ENCODE measurements at places on chromosomes 6 and 20.

- no peak for DNase-seq
These were observed 126.8 kb downstream of the MAP3K7 start for GRCh38 chr6:90460051-90460450.

GRCh38 chr6:156699017-156699421 lies 78.2 kb upstream of the ARID1B start:
- DNase-seq = no peak

DNA sequence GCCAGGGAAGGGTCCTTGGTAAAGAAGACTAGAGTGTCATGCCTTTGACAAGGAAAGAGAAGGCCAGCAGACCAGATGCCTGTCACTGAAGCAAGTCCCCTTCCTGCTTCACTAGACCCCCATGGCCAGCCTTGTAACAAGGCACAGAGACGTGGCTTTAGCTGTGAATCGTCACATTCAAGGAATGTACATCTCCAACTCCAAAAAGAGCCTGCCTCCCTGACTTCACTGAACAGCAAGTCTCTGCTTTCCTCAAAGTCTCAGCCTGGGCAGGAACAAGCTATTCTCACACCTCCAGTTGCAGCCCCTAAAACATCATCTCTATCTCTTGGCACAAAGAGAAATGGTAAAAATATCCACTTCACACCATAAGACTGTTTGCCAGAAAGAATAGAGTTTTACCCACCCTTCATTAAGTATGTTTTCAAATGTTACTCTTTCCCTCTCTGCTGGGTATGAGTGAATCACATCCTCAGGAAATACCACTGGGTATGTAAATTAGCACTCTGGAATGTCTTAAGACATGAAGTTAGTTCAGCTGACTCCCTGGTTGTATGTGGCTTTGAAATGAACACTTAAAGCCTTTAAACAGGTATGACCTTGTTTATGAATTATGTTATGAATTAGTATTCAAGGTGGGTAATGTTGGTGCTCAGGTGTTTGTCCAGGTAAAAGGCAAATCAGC lies 46.4 kb upstream of the NT5E start:
- DNase-seq = peak; percentile 59

DNA sequence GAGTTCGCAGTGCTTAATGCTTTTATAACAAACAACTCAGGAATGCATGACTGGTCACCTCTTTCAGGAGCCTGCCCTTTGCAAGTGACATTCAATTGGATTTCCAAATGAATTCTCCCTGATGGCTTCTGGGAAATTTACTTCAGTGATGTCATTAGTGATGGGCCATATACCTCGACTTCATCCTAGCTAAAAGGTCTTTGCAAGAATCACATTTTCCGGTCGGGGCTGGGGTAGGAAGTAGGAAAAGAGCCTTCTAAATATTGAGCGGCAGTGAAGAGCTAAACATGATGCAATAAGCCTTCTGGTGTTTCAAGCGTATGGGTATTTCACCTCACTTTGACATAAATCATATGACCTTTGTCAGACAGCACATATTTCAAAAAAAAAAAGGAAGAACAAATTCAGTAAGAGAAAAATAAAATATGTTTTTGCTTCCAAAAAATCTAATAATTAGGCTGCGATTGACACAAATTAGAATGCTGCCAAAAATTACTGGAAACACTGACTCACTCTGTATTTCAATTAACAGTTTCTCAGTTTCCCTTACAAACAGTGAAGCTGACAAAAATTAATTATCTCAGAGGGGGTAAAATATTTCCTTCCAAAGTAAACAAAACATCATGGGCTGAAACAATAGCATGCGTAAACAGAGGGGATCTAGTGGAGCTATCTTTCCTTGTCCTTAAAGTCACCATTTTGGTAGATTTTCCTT lies 39.8 kb downstream of the ADTRP start:
- DNase-seq = no peak

DNA sequence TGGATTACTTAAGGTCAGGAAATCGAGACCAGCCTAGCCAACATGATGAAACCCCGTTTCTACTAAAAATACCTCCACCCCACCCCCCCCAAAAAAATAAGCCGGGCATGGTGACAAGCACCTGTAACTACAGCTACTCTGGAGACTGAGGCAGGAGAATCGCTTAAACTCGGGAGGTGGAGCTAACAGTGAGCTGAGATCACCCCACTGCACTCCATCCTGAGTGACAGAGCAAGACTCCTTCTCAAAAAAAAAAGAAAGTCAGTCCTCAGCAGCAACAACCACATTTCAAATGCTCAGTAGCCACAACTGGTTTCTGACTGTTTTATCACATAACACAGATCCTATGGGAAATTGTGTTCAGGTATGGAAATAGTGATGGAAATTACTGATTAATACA lies 135.3 kb downstream of the HFE start:
- DNase-seq = peak; percentile 62

DNA sequence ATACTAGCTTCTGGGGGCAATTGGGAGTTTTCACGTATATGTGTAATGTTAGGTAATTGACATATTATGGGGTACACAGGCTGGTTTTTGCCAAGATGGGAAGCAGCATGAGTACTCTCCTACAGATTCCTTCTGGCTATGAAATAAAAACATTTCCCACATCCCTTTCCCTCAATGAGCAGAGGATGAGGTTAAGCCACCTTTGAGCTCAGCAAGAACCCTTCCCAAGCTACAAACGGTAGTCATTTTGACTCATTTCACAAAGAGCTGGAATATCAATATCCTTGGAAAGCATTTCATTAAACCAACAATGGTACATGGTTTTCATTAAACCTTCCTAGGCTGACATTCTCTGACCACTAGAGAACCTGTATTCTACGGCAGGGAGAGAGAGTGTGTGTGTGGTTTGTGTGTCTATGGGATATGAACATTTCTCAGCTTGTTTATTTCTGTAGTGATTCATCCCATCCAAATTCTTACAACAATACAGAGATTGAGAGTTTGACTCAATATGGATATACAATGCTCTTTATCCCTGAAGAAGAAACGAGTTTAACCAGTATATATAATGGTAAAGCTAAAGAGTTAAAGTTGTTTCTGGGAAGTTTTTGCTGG lies 119.5 kb downstream of the ARHGAP18 start:
- no peak for DNase-seq

DNA sequence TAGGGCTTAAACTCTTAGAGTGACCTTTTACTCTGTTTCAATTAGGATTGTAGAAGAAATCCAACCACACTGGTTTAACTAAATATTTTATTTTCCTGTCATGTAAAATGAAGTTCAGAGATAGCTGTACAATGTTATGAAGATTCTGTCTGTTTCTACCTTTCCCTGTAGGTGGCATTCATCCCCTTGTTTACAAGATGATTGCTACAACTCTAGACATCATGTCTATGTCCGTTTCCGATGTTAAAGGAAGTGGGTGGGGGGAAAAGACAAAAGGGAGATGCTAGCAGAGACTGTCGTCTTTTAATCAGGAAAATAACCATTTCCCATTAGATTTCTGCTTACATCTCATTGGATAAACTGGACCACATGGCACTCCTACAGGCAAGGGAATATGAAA lies 30.9 kb upstream of the RIMS1 start:
- DNase-seq = no peak

GRCh38 chr6:98836962-98837944 lies 2.9 kb downstream of the POU3F2 start:
- no peak for DNase-seq

- no peak for DNase-seq
These were observed 28.1 kb downstream of the RWDD2A start for GRCh38 chr6:83221276-83221675.

GRCh38 chr6:89270951-89271721 lies 44.0 kb downstream of the GABRR2 start:
- DNase-seq = no peak

DNA sequence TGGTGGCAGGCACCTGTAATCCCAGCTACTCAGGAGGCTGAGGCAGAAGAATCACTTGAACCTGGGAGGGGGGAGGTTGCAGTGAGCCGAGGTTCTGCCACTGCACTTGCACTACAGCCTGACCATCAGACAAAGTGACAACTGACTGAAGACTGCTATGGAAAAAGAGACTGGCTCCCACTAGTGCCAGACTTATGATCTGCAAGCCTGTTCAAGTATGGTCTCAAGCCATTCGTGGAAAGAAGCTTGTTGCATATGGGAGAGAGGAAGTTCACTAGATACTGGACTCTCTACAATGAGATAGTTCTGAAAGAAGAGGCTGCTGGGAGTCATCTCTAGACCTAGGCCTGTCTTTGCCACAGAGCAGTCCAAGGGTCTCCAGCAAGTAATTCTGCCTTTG lies 26.7 kb downstream of the MDN1 start:
- DNase-seq = peak; percentile 75

DNA sequence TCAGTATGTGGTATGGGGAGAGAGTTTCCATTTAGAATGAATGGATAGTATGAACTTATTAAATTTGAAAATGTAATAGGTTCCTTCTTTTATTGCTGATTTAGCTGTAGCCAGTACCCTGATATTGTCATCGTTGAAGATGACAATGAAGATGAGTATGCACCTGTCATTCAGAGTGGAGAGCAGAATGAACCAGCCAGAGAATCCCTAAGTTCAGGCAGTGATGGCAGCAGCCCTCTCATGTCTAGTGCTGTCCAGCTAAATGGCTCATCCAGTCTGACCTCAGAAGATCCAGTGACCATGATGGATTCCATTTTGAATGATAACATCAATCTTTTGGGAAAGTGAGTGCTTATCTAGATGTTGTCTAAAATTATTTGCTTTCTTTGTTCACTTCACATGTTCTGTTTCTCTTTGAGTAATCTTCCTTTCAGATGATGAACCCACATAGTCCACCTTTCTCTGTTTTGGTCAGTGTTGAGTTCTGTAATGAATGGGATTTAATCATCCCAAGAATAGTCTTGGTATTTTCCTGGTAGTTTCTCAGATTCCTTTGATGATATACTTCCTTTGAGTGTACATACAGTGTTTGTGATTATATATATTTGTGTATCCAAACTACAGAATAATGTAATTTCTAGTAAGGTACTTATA lies 23.3 kb downstream of the HSF2 start:
- no peak for DNase-seq

DNA sequence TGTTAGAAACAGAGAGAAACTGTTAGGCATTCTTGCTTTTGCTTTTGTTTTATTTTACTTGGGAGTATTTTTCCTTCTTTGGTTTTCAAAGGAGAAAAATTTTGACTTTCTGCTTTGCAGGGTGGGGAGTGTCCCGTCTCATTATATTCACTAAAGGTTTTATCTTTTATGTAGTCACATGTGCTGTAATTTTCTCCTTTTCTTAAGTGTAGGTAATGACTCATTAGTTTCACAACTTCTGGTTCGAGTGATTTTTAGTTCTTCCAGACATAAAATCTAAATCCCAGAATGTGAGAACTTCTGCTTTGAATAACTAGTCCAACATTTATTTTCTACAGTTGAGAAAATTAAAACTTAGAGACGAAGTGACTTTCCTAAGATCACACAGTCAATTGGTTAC lies 37.7 kb downstream of the ADGRF1 start:
- no peak for DNase-seq

DNA sequence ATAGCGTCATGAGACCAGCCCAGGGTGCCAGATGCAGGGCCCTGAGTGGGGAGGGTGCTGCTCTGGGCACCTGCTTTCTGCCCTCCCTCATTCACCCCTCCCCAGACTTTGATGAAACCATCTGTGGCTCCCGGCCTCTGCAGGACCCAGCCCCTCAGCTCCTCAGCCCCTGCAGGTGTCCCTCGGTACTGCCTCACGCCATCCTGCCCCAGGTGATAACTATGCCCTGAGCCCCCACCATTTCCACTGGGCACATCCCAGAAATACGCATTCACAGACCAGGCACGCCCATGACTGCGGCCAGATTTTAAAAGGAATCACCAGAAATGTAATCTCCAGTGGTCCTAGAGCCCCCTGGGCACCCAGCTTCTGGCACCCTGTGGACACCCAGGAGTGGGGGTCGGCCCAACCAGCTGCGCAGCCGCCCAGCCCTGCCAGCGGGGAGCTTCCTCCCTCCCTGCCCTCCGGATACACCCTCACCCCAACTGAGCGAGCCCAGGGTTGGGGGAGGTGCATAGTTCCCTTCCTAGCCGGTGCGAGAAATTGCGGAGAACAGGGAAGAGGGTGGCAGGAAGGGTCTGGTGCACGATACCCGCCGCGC lies 615 bp upstream of the NTSR1 start:
- peak; percentile 91 for DNase-seq

- no peak for DNase-seq
These were observed 592.9 kb downstream of the TFAP2B start for GRCh38 chr6:51411496-51412125.

- DNase-seq = no peak
These were observed 177.0 kb upstream of the PRDM1 start for GRCh38 chr6:105909106-105909505.

DNA sequence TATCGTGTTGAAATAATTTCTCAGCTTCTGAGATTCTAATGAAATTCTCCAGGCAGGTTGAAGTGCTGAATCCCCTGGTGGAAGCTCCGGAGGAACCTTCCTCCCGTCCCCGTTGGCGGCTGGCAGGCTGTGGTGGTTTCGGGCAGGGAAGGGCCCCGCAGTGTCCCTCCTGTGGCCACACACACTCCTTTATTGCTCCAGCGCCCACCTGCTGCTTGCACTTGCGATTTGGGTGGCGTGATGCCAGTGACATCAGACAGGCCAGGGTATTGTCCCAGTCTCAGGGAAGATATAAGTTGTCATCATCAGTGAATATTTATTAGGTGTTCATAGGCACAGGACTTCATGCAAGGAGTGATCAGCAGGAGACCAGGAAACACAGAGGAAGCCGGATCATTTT lies 530.4 kb downstream of the QKI start:
- peak; percentile 69 for DNase-seq

DNA sequence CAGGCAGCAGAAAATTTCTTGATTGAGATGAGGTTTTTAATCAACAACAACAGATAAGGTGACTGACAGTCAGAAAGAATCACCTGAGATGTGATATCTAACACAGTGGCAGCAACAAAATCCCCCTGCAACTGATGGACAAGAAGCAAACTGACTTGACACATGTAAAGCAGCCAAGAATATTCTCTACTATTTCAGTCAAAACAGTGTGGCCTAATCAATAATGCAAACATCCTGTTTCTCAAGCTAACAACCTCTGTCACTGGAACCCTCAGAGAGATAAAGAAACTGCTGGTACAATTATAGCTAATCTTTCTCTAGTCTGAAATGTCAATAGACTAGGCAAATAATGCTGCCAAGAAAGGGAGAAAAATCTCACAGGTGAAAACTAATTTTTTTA lies 4.6 kb upstream of the CGA start:
- no peak for DNase-seq
